ENCODE measurements at places on chromosomes 7 and 10.
A peak's percentile ranks its signal among the peaks of the same experiment; 100 is the strongest.

DNA sequence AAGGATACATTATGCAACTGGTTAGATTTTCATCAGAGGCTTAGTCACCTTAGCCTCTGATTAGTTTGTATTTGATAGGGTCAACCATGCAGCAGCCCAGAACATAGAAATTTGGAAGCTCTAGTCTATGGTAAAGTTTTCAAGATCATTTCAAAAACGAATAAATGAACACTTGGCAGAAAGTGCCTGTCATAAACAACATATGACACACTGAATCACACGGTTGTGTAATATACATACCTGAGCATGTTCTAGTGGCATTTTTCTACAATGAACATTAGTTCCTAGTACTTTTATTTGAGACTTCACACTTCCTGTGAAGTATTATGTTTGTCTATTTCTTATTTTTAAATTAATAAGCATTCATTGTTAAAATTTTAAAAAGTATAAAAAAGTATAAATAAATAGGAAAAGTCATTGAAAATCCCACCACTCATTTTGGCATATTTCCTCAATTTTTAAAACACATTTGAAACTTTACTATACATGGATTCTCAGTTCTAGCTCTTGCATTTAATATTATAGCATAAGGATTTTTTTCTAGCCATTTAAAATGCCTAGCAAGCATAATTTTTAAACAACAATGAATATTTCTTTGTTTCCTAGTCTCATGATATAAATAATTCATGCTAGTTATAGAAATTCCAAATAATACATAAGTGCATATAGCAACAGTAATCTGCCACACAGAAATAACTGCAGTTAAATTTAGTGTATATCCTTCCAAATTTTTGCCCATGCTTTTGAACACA lies 25.7 kb upstream of the PRPS1L1 start:
- no peak for DNase-seq

DNA sequence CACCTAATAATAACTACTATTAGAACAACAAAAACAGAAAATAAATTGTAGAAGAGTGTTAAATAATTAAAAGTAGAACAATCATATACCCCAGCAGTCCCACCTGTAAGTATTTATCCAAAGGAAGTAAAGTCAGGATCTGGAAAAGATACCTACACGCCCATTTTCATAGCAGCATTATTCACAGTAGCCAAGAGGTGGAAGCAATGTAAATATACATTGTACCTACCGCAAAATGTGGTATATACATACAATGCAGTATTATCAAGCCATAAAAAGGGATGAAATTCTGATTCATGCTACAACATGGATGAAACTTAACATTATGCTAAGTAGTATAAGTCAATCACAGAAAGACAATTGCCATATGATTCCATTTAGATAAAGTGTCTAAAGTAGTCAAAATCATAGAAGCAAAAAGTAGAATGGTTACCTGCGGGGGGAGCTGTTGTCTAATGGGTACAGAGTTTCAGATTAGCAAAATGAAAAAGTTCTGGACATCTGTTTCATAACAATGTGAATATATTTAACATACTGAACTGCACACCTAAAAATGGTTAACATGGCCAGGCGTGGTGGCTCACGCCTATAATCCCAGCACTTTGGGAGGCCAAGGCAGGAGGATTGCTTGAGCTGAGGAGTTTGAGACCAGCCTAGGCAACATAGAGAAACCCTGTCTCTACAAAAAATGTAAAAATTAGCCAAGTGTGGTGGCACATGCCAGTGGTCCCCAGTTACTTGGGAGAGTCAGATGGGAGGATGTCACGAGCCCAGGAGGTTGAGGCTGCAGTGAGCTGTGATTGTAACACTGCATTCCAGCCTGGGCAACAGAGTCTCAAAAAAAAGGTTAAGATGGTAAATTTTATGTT lies 6.0 kb upstream of the TMED4 start:
- DNase-seq: peak; percentile 44

- no peak for DNase-seq
Observed at GRCh38 chr10:31179091-31179680, 139.8 kb upstream of the ZEB1 start.

DNA sequence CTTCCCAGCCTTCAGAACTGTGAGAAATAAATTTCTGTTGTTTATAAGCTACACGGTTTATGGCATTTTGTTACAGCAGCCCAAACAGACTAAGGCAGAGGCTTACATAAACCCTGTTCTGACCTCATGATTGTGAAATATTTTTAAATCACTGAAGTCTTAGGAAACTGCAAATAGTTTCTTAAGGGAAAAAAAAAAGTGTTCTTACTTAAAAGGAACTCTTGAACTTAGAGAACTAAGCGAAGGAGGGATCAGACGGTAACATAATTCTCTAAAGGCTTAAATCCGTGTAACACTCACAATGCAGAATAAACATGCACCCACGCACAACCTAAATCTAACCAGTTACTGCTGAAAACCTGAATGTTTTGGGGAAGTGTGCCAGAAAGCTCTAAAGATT lies 749.1 kb upstream of the LRRTM3 start:
- DNase-seq: no peak

DNA sequence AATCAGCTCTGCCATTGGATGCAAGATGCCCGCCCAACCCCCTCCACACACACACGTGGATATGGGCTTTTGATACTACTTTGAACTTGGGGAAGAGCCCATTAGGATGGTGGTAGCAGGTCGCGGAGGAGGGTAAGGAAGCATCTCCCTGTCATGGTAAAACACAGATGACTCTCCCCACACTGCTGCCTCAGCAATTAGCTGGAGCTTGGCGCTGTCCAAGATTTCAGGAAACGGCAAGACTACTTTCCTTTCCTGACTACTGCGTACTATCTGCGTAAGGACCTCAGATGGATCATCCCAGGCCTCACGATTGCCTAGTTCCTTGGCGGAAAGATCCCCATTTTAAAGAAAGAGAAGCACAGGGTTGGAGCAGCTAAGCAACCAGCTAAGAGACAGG lies 134.3 kb downstream of the C10orf90 start:
- DNase-seq: no peak

GRCh38 chr7:24419077-24419476 lies 135.1 kb downstream of the NPY start:
- no peak for DNase-seq

GRCh38 chr10:70575874-70576802 lies 26.4 kb downstream of the PRF1 start:
- DNase-seq: peak; percentile 23

DNA sequence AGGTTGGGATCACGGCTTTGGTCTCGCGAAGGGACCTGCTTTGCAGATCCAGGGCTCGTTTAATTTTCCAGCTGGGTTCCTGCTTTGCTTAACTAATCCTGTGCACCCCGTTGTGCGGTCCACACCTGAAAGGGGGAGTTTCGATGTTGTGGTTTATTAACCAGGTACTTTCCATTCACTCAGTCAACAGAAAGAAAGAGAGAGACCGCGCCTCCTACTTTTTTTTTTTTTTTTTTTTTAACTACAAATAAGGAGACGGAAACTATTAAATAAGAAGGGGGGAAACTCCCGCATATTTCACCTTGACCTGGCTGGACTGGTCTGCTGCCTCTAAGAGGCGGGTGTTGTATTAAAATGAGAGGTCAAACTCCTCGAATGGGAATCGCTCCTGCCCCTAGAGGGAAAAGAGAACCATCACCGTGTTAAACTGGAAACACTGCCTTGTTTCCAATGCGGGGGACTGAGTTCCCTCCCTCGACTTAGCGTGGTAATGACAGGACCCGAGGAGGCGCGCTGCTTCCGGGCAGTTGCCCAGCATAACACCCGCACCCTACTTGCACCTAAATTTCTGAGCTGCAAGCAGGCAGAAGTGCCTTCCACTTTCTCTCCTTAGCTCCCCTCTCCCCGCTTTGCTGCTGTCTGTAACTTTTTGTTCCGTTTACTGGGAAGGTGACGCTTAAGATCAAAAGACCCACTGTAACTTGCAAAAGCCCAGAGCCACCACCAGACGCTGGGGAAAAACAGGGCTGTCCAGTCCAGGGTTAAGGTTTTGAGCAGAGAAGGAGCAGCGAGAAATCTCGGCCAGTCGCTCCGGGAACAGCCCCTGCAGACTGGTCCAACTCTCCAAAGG lies 1.1 kb upstream of the ITGB8 start:
- DNase-seq: peak; percentile 79

- no peak for DNase-seq
Observed at GRCh38 chr7:88885131-88885530, 89.6 kb upstream of the TEX47 start.

DNA sequence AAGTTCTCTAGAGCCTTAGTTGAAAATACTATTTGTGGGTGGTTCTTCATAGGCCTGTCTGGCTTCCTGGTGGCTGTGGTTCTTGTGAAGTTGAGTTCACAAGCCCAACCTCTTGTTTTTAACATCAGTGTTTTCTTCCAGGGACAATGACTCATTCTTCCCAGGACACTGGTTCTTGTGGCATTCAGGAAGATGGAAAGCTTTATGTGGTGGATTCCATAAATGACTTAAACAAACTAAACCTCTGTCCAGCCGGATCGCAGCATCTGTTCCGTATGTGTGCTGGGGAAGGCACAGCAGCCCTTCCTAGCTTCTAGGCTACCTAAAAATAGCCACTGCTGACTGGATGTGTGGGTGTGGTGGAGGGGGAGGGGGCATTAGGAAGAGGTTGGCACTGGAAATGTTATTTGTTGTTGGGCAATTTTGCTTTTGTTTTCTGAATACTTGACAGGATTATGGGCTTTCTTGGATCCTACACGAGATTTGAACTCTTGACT lies 3.9 kb downstream of the LSMEM1 start:
- no peak for DNase-seq

DNA sequence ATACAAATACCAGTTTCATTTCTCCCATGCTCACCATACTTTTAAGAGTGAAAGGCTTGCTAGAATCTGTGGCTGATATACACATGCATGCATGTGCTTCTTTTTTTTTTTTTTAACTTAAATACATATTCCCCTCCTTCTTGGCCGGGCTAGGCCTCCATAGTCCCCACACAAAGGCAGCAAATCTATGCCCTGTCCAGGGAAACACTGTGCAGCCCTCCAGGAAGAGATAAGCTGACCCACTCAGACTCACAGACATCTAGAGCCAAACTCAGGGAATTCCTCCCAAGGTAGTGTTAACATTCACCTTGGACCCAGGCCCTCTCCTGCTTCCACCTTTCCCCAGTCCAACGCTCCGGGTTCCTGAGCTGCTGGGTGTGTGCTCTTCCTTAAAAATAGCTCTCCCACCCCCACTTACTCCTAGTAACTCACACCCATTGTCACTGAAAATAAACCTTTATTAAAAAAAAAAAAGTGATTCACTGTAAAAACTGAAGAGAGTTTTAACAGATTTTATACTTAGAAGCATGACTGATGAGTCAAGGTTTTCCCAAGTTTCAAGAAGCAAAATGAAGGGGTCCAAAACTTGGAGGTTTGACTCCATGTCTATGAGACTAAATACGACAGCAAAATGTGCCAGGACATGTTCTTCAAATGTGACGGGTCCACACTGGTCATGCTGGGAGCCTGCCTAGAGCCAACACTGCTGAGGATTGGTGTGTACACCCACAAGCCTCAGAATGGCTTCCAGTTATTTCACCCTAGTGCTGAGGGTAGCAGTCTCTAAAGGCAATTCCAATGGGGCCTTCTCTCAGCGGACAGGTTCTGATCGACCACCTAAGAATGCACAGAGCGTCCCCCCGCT lies 159.5 kb downstream of the GLI3 start:
- no peak for DNase-seq

DNA sequence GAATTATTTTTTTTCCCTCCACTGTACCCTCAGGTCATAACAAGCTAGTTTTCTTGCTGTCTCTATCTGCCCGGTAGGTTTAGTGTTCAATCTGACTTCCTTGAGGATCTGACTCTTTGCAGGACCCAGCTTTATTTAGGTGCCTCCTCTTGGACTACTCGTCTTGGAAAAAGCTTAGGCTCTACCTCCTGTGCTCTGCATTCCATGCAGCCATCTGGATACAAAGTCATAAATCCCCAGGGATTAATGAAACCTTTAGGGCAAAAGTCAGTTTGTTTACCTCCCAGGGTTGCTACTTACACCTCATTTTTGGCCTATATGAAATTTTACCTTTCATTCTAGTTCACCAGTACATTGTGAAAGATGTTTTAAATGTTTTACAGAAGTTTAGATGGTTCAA lies 8.0 kb downstream of the STAG3 start:
- DNase-seq: no peak

GRCh38 chr7:149462101-149462520 lies 1.2 kb upstream of the ZNF777 start:
- no peak for DNase-seq

DNA sequence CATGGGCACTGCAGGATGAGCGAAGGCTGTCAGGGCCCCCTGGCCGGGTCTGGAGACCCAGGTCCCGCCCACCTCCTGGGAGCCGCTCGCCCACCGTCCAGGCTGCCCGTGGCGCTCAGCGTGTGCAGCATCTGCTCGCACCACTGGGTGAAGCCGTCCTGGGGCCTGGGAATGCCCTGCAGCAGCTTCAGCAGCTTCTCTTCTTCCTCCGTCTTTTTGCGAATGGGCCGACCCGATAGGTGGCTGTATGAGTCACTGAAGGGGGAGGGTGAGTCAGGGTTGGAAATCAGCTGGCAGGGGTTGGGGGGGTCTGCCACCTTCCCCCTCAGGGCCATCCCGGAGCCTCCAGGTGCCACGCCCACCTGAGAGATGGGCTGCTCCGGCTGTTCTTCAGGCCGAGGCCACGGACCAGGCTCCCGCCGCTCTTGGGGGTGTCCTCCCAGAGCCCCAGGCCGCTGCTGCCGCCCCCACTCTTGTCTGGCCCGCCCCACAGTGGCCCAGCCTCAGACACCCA lies 8.7 kb downstream of the GNB2 start:
- DNase-seq: no peak

DNA sequence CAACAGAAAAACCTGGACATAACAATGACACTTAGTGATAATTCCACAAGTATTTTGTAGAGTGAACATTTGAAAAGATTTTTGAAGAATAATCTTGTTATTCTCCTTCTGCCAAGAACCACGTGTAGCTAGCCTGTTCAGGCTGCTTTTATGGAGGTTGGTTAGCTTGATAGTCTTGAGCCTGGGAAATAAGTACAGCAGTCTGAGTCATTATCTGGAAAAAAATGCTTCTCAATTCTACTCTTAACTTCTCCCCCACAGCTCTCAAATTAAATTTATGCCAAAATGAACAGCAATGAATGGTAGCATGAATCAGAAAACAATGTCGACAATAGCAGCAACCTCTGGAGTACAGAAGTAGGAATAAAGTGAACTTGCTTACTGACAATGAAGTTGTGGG lies 63.2 kb downstream of the GPR37 start:
- DNase-seq: no peak

GRCh38 chr7:106608661-106609060 lies 52.3 kb downstream of the CCDC71L start:
- DNase-seq: no peak

GRCh38 chr7:30896036-30896435 lies 15.6 kb upstream of the AQP1 start:
- no peak for DNase-seq

- no peak for DNase-seq
Observed at GRCh38 chr10:63128443-63128842, 4.7 kb upstream of the NRBF2 start.

- peak; percentile 4 for DNase-seq
Observed at GRCh38 chr10:91349381-91349780, 60.8 kb upstream of the HECTD2 start.

All from midbrain (tissue), 1 donor.